ENCODE measurements at places on chromosomes 16 and 17. TPM values are rescaled to one million over a fixed set of nuclear protein-coding genes. Genes with fewer than 3 reads are reported as not detected.

- H3K4me3 ChIP-seq = no peak overlapping the region
- no peak for DNase-seq
- no peak overlapping the region for H3K27ac ChIP-seq
Observed at GRCh38 chr17:39920218-39921210, 2.1 kb upstream of the GSDMB start.

Gene NAGS
- 1.0 TPM for polyA plus RNA-seq

Gene P2RX5
- 37.4 TPM for polyA plus RNA-seq

DNA sequence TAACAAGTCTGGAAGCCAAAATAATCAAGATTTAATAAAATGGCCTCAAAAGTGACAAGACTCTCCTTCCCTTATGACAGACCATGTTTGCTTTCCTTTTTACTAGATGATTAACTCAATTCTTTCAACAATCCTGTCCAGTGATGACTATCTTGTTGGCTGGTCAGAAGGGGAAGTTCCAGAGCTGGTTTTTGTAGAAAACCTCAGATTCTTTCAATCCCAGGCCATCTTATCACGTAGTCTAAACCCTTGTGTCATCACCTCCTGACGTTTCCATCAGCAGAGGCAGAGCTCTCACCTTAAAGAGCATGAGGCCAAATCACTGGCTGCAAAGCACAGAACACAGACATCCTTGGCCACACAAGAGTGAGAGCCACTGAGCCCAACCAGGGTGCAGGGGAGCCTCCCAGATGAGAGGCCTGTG lies 125.3 kb downstream of the ANKRD11 start:
- no peaks in the 10 kb centered on the region for H3K27me3 ChIP-seq
- H3K27ac ChIP-seq = no peak overlapping the region
- no peaks in the 10 kb centered on the region for H3K36me3 ChIP-seq
- H3K4me3 ChIP-seq = no peak overlapping the region

Gene CD300E
- polyA plus RNA-seq = not detected

Gene TMEM114
- not detected for polyA plus RNA-seq

Gene KRTAP9-4
- polyA plus RNA-seq = not detected

DNA sequence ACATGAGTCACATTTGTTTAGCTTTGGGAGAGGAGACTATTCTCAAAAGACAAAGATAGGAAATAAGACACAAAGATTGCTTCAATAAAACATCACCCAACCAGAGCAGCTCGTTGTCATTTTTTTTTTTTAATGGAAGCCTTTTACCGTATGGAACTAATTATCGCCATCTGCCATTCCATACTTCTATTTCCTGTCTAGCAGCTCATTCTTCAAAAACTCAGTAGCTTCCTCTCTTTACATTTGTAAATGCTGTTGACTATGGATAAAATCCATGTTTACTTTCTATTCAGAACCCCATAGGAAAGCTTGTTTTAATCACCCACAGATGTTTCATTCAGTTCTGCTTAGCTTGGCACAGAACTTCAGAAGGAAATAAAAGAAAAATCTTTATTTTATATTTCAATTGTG lies 110.0 kb upstream of the PSMD7 start:
- no peaks in the 10 kb centered on the region for H3K27me3 ChIP-seq
- H3K4me1 ChIP-seq = no peaks in the 10 kb centered on the region
- H3K4me3 ChIP-seq = no peak overlapping the region
- H3K36me3 ChIP-seq = no peaks in the 10 kb centered on the region
- H3K27ac ChIP-seq = no peak overlapping the region
- DNase-seq = no peak
